ENCODE measurements at places on chromosomes 12 and 14. TPM values are rescaled to one million over a fixed set of nuclear protein-coding genes. Genes with fewer than 3 reads are reported as not detected.

TAS2R20 gene
- total RNA-seq: 2.3 TPM

CMA1 gene
- total RNA-seq: not detected

PXMP2 gene
- total RNA-seq: 18.7 TPM

RNASE7 gene
- total RNA-seq: not detected

SPTB gene
- total RNA-seq: under 0.01 TPM

TMED10 gene
- total RNA-seq: 215 TPM

OR4L1 gene
- total RNA-seq: not detected

SMARCC2 gene
- total RNA-seq: 43.2 TPM

KRT2 gene
- total RNA-seq: not detected

WSCD2 gene
- total RNA-seq: not detected

TOMM20L gene
- not detected for total RNA-seq

AMN gene
- total RNA-seq: 0.13 TPM

MYL6 gene
- 2,594 TPM for total RNA-seq

OR4K2 gene
- not detected for total RNA-seq

BDKRB2 gene
- total RNA-seq: 0.26 TPM

TMX1 gene
- total RNA-seq: 32.4 TPM

CCDC177 gene
- total RNA-seq: not detected

SLC2A13 gene
- total RNA-seq: 4.7 TPM

CLEC4A gene
- not detected for total RNA-seq

POTEG gene
- total RNA-seq: not detected

RBP5 gene
- total RNA-seq: 0.26 TPM

DCAF5 gene
- total RNA-seq: 9.5 TPM

JPH4 gene
- total RNA-seq: 0.13 TPM

RBMS2 gene
- 52.4 TPM for total RNA-seq

CACNA1C gene
- total RNA-seq: 0.38 TPM

FGF6 gene
- not detected for total RNA-seq

SSPN gene
- 0.39 TPM for total RNA-seq

TAS2R9 gene
- not detected for total RNA-seq

TMPRSS12 gene
- not detected for total RNA-seq

TSHR gene
- total RNA-seq: not detected

RASAL1 gene
- total RNA-seq: not detected

NTS gene
- 0.26 TPM for total RNA-seq

BCL2L14 gene
- not detected for total RNA-seq

TSPAN8 gene
- total RNA-seq: not detected

NR2C1 gene
- total RNA-seq: 18.3 TPM

TPH2 gene
- total RNA-seq: not detected

RPGRIP1 gene
- 0.39 TPM for total RNA-seq

GALNT4 gene
- 15.0 TPM for total RNA-seq

SYT10 gene
- total RNA-seq: not detected

GRIP1 gene
- under 0.01 TPM for total RNA-seq

CLEC14A gene
- 84.2 TPM for total RNA-seq

ABHD12B gene
- not detected for total RNA-seq

IGF1 gene
- 2.1 TPM for total RNA-seq

MAP3K9 gene
- total RNA-seq: under 0.01 TPM

RASSF8 gene
- total RNA-seq: 38.6 TPM

G2E3 gene
- total RNA-seq: 10.5 TPM

TIMM9 gene
- total RNA-seq: 17.7 TPM

LRFN5 gene
- total RNA-seq: not detected

GPR84 gene
- total RNA-seq: not detected

EPYC gene
- total RNA-seq: not detected

ARID2 gene
- 10.8 TPM for total RNA-seq

CKB gene
- total RNA-seq: 3.0 TPM

SIRT4 gene
- 1.8 TPM for total RNA-seq
